Spinal cord (tissue), 10 donors: ENCODE measurements at places on chromosomes 7 and 10. TPM values are rescaled to one million over a fixed set of nuclear protein-coding genes. Genes with fewer than 3 reads are reported as not detected.
A peak's percentile ranks its signal among the peaks of the same experiment; 100 is the strongest.

GRCh38 chr10:133476641-133476990, 22.9 kb downstream of the SCART1 start:
- DNase-seq: no peak

DNA sequence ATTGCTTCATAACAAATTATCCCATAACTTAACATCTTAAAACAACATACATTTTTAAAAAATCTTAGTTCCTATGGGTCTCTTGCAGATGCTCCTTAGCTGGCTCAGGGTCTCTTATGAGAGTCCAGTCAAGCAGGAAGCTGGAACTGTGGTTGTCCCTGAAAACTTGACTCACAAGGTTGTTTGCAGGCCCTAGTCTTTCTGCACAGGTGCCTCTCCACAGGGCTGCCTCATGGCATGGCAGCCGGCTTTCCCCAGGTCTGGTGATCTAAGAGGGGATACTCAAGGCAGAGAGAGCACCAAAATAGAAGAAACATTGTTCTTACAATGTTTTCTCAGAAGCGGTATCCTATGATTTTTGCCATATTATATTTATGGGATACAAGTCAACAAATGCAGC, 127.1 kb downstream of the CDK14 start:
- no peak for DNase-seq

DNA sequence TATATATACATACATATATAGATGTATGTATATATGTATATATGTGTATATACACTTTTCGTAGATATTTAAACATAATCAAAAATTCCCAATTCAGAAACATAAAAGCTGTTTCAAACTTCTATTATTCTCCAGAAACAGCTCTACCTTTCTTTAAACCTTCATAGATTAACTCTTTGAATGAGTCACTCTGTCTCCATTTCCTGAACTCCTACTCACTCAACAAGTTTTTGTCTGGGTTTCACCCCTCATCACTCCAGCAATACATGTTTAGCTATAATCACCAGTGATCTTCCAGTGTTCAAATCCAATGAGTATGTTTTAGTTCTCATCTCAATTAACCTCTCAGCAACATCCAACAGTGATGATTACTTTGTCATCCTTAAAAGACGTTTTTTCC, 9.6 kb downstream of the DGKB start:
- DNase-seq: no peak

- DNase-seq: no peak
Observed at GRCh38 chr7:46738796-46739195, 817.7 kb upstream of the IGFBP3 start.

Gene HOXA1
- 1.2 TPM for total RNA-seq

DNA sequence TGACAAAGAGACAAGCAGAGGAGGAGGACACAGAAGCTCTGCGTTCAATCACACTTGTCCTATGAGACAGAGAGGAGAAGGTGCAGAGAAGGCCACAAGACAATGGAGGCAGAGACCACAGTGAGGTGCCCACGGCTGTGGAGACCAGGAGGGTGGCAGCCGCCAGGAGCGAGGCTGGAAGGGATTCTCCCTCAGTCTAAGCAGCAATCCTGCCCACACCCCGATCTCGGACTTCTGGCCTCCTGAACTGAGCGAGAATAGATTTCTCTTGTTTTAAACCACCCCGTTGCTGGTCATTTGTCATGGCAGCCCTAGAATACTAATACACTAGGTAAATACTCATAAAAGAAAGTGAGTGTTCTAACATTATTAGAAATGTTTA, 92.1 kb downstream of the CYTH3 start:
- no peak for DNase-seq

DNA sequence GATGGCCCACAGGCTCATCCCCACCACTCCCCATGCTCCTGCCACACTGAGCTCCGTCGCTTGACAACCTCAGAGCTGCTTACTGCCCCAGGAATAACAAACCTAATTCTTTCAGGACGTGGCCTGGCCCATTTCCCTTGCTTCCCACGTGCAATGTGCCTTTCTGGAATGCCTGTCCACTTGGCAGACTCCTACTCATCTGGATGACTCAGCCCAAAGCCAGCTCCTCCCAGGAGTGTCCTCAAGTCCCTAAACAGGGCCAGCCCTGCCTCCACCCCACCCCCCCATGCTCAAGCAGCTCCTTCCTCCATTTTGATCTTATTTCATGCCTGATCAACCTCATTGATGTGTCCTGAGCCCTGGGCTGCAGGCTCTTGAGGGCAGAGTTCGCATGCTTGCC, 164.9 kb upstream of the RNF32 start:
- DNase-seq: no peak

GRCh38 chr10:4812046-4812445, 14.0 kb upstream of the AKR1E2 start:
- no peak for DNase-seq

Gene PSTK
- total RNA-seq: 9.0 TPM

- DNase-seq: no peak
Observed at GRCh38 chr10:108598320-108598695, 1325.0 kb downstream of the XPNPEP1 start.

DNA sequence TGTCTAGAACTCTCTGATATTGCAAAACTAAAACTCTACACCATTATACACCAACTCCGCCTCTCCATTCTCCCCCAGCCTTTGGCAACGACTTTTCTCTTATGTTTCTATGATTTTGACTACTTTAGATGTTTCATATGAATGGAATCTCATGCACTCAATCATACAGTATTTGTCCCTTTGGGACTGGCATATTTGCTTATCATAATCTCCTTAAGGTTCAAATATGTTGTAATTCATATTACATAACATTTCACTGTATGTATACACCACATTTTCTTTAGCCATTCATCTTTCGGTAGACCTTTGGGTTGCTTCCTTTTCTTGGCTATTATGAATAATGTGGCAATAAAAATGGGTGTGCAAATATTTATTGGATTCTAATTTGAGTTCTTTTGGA, 164.4 kb downstream of the ARL4A start:
- DNase-seq: no peak

- DNase-seq: no peak
Observed at GRCh38 chr7:31059551-31059950, 7.4 kb downstream of the ADCYAP1R1 start.

Gene LIPM
- total RNA-seq: not detected

DNA sequence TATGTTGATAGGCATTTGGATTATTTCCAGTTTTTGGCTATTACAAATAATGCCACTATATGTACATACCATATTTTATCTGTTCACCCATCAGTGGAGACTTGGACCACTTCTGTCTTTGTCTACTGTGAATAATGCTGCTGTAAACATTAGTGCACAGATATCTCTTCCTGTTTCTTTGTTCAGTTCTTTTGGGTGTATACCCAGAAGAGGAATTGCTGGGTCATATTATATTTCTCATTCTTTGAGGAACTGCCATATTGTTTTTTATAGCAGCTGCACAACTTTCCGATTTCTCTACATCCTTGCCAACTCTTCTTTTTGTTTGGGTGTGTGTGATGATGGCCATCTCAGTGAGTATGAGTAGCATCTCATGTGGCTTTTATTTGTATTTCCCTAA, 218.0 kb downstream of the LRMDA start:
- no peak for DNase-seq

- DNase-seq: no peak
Observed at GRCh38 chr7:16660702-16661464, 14.9 kb downstream of the BZW2 start.

DNA sequence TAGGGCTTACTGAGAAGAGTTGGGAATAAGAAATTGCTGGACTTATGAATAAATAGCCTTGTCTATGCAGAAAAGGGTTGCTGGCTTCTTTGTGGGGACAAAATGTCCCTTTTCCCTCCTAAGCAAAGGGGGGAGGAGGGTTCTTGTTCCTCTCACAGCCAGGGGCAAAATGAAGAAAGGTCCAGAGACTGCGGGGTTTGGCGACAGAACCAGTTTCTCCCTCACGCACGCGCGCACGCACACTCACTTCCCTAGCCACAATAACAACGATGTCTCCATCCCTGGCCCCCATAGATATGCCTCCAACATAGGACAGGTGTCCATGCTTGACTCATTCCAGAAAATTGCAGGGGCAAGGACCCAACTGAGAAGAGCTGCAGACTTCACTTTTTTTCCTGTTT, 3.3 kb downstream of the ZMIZ1 start:
- DNase-seq: peak; percentile 40

- no peak for DNase-seq
Observed at GRCh38 chr10:70585578-70586169, 16.9 kb downstream of the PRF1 start.

Gene FEZF1
- total RNA-seq: not detected

GRCh38 chr10:62076891-62077290, 175.4 kb downstream of the ARID5B start:
- no peak for DNase-seq

Gene SLC26A4
- 0.99 TPM for total RNA-seq

Gene ADD3
- total RNA-seq: 557 TPM

- peak; percentile 47 for DNase-seq
Observed at GRCh38 chr7:74379938-74380337, 73.8 kb upstream of the GTF2IRD1 start.

- no peak for DNase-seq
Observed at GRCh38 chr7:107742678-107743566, 1.0 kb upstream of the CBLL1 start.

GRCh38 chr10:125062227-125062913, 98.0 kb downstream of the CTBP2 start:
- DNase-seq: no peak

- DNase-seq: no peak
Observed at GRCh38 chr7:151684408-151685175, 164.9 kb upstream of the RHEB start.

Gene NYAP1
- 12.6 TPM for total RNA-seq

DNA sequence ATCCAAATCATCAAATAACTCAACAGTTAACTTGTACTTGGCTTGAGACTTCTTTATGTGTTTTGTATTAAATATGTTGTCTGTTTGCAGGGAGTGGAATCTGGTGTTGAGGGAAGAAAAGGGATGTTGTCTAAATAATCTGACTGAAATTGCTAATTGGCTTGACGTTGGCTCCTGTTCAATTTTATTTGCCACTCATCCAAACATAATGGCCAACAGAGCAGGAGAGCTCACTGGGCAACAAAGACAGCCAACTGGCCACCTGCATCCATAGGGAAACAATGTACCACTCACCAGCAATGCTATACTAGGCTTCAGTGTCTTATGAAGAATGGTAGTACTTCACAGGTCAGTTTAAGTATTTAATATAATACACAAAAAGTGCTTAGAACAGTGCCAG, 80.5 kb downstream of the FAM13C start:
- no peak for DNase-seq

- no peak for DNase-seq
Observed at GRCh38 chr10:89613582-89613981, 31.5 kb downstream of the PANK1 start.

GRCh38 chr7:128721376-128721775, 17.8 kb upstream of the CALU start:
- no peak for DNase-seq

DNA sequence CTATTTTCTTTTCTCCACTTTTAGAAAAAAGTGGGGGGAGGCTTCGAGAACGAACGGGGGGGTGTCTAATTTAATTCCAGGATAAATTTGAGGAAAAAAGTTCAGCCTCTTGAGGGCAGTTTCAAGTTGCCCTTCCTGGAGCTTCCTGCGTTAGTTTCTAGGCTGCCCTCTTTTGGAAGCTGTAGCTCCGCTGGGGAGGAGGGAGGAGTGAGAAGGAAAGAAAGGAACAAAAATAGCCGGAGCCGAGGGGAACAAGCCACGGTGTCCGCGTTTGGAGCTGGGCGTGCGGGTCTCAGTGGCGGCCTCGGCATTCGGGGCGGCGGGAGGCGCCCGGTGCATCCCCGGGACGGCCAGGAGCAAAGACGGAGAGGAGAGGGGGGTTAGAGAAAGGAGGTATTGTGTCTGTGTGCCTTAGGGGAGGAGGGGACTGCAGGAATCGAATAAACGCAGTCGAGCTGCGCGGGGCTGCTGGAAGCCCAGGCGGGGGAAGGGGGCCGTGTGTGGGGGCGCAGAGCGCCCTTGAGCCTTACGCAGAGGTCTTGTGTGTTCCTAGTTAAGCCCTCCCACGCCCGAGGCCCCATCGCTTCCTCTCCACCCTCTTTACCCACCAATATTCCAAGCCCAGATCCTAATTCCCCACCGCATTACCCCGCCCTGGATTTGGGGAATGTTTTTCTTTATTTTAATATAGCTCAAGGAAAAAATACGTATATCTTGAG, 2.0 kb upstream of the TNRC18 start:
- DNase-seq: no peak

GRCh38 chr10:133020193-133020817, 67.4 kb upstream of the ADGRA1 start:
- DNase-seq: no peak

DNA sequence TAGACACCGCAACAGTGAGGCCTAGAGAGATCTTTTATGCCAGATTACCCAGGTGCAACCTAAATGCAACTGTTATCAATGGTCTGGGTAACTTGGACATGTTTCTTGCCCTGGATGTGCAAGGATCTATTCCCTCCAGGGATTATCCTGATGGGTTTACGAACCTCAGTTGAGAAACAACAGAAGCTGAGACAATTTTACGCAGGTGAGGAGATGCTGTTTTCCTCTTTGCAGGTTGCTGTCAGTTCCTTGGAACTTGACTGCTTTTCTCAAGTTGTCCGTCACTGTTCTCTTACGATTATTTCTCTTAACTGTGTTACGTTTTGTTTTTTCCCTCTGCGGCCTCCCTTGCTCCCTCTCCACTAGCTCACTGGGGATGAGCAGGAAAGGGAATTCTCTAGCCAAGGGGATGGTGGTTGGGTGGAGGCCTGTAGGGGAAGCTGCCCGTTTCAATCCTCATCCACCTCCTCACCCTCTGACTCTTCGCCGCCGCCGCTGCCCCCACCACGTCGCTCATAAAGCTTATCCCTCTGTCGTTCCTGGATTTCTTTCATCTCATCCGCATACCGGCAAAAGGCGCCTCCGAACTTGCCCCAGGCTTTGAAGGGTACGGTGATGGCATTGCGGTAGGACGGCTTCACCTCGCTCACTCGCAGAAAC, 1.2 kb downstream of the PURB start:
- no peak for DNase-seq

- DNase-seq: no peak
Observed at GRCh38 chr10:116168329-116168728, 104.7 kb downstream of the GFRA1 start.

Gene SYCE1
- total RNA-seq: 0.40 TPM

- no peak for DNase-seq
Observed at GRCh38 chr10:22054961-22055360, 51.4 kb upstream of the DNAJC1 start.

DNA sequence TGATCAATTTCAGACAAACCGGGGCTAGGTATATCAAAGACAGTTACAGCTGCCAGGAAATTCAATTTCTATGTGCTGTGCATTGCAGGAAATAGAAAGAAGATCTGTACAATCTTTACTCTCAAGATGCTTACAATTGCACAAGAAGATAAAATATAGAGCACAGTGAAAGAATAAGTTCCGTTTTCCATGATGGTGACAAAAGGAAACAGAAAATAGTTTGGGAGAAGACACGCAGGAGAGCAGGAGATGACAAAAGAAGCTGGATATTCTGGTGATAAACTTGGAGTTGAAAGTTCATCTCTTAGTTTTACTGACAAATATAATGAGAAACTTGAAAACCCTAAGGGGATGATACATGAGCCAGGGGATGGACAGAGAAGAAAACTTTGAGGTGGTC, 646.0 kb downstream of the PARD3 start:
- no peak for DNase-seq

Gene ACHE
- 71.4 TPM for total RNA-seq

- DNase-seq: no peak
Observed at GRCh38 chr10:60707841-60708240, 70.4 kb upstream of the CDK1 start.

Gene PPA1
- 107 TPM for total RNA-seq

- DNase-seq: no peak
Observed at GRCh38 chr10:113493882-113494301, 59.0 kb upstream of the HABP2 start.

GRCh38 chr10:124605856-124606812, 138.0 kb downstream of the FAM53B start:
- DNase-seq: no peak

Gene SPAM1
- total RNA-seq: not detected
